Stimulated activated CD8-positive, alpha-beta memory T cell treated with anti-CD3 and anti-CD28 coated beads, Interleukin-7, amount 100 ng/mL, for 1 hour (primary cell): ENCODE measurements at places on chromosomes 5 and 9.

- no peak for DNase-seq
Observed at GRCh38 chr9:79447762-79448161, 124.0 kb upstream of the TLE4 start.

DNA sequence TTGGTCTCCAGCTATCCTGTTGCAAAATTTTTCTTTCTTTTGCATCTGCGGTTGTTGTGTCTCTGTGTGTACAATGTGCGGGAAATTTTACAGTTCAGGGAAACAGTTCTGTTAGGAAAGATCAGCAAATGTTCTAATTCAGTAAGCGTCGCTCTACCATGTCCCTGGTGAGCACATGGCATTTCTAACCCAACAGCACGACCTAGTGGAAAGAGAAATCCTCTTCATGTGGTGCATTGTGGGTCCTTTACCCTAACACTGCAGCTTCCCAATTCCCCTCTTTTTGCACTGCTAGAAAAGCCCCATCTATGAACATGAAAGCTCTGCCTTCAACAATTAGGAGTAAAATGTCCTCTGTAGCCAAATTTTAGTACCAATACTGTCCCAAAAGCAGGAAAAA, 974.2 kb upstream of the CDH9 start:
- no peak for DNase-seq

GRCh38 chr9:129064499-129064908, 16.4 kb upstream of the DOLPP1 start:
- DNase-seq = no peak

DNA sequence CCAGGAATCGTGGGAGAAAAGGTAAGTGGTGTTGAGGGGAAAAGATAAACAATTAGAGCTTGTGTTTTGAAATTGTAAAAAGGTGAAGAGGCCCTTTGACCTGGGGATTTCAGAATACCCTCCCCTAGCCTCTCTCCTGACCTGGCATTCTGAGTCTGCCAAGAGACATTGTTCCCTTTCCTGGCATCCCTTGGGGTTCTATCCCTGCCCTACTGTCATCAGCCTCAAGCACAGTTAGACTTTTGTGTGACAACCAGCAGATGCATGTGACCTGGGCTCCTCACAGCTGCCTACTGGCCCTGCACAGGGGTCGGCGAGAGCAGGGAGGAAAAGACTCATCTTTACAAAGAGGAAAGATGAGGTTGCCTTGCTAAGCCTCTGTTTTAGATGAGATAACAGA, 72.2 kb upstream of the ORM1 start:
- DNase-seq = no peak

DNA sequence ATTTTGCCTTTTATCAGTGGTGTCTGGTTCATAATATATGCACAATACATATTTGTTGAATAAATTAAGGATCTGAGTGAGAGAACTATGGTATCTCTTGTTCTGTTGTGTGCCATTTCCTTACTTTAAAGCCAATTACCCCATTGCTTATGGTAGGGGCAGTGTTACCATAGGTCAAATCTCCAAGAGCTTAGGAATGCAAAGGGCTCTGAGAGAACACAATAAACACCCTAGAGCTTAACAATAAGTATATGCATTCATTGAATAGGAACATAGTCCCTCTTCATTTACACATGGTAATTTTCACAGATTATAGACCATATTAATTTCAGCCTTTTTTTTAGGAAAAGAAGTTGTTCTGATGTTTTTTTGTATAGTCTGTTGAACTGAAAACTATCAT, 112.2 kb downstream of the MCTP1 start:
- DNase-seq = no peak

DNA sequence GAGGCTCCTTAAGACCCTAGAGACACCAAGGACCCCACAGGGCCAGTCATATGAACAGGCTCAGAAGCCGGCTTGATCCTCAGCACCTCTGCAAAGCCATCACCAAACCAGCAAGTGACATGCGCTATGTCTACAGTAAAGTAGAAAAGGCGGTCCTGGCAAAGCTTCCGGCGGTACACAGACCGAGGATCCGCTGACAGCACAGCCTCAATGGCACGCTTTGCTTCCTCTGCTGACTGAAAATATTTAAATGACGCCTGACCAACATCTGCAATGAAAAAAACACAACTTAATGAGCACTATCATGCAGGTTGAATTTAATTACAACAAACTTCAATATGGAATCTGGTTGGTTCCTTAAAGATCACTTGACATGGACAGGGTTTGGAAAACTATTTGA, 17.6 kb downstream of the TRMO start:
- no peak for DNase-seq

GRCh38 chr5:119275146-119275545, 80.7 kb upstream of the TNFAIP8 start:
- DNase-seq = no peak
